Right lobe of liver (tissue), 6 donors: ENCODE measurements at places on chromosomes 6 and 20. TPM values are rescaled to one million over a fixed set of nuclear protein-coding genes. Genes with fewer than 3 reads are reported as not detected.

GRCh38 chr20:40617594-40617993 is 71.4 kb downstream of the MAFB start:
- no peak for DNase-seq

DNA sequence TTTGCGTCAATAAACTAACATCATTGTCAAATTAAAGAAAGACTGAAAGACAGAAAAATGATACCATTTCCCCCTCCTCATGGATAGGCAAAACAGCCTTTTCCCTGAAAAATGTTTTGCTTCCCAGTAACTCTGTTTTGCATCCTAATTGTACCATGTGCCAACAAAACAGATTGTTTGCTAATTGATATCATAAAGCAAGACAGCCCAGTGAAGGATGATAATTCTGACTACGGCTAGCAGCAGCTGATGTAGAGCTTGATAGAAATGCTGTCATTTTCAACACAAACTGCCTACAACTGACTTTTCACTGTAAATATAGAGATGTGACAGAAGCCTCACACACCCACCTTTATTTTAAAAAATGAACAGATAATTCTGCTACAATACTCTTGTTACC is 1061.6 kb downstream of the HACE1 start:
- no peak for DNase-seq

GRCh38 chr6:8940356-8940755 is 505.0 kb upstream of the SLC35B3 start:
- DNase-seq = no peak

DNA sequence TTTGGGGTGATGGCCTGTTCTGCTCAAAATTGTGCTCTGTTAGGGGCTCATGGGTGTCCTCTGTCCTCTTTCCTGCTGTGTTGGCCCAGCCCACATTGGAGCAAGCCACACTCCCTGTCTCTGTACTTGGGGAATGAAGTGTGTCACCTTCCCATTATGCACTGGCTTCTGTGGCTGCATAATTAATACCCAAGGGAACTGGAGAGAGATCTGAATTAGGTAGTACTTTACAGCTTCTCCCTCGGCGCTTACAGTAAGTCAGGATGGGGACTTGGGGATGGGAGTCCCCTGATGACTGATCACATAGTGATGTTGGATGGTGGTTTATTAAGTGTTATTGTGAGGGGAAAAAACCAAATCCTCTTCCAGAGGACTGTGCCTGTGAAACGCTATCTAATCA is 116.6 kb downstream of the FOXO3 start:
- no peak for DNase-seq

GRCh38 chr6:52176550-52176949 is 9.6 kb upstream of the IL17A start:
- DNase-seq = no peak

DNA sequence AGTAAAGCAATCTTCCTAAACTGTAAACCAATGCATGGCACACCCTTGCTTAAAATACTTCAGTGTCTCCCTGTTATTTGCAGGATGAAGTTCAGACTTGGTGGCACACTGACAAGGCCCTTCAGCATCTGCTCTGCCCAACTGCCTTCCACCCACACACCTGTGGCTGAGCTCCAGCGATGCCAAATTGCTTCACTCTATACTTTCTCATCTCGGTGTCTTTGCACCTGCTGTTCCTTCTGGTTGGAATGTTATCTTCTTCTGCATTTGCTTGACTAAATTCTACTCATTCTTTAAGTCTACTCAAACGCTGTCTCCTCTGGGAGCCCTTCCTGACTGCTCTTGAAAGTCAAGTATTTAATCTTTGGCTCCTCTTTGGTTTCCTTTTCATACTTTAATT is 100.1 kb upstream of the SUPT3H start:
- DNase-seq = no peak

CAPN11 gene
- total RNA-seq = not detected

DNA sequence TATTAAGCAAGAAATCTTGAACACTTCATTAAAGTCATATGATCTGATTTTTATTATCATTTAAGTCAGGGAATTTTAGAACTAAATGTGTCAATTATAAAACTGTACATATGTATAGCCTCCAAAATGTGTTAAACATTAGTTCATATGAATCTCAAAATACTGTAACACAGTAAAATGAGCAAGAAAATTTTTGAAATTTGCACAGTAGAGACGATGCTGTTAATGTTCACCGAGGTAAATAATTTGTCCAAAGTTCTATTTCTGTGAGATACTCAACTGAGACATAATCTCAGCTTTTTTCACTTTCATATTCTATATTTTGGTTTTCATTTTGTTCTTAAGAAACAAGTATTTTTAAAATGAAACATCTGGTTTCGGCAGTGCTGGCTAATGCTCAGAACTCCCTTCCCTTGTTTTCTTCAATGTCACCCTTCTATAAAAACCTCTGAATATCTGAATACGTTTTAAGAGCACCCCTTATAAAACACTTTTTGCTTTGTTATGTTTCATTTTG is 353.1 kb downstream of the LAMA2 start:
- no peak for DNase-seq

DNA sequence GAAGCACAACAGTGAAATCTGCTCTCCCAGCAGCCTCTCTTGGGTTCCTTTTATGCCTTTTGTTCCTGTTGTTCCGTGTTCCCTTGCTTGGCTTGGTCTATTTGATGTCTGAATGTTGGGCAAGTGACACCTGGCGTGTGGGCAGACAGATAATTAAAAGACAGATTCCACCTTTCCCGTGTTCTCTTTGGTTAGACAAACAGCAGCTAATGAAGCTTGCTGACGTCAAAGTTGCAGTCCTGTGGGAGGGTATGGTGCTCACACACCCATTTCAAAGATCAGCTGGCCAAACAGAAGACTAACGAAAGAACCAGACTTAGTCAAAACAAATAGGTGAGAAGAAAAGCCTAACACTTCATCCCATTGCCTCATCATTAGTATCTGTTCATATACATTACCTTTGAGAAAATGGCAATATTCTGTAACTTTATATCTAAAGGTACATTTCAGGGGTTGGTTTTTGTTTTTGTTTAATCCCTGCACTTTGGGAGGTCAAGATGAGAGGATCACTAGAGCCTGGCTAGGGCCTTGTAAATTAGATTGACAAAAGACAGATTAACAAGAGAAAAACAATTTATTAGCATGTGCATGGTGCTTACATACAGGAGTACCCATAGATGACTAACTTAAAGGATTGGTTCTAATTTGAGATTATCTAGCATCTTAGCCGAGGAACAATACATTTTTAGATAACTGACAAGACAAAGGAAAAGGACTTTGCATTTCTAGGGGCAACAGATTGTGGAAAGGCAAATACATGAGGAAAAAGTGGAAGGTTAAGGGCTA is 48.9 kb upstream of the TNFRSF21 start:
- DNase-seq = no peak

DNA sequence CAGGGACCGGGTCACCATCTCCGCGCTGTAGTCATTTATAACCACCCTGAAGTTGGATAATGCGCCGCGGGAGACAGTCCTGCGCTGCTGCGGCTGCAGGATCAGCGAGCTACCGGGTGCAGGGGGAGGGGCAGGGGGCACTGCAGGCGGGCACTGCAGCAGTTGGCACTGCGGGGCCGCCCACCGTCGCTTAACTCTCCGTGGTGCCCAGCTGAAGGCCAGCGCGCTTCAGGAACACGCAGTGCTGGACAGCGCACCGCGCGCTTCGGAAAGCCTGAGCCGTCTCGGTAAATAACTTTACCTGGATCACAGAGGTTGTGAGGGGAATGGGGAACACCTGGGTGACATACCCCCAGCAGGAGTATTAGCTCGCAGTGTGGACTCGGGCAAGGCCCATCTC is 12.4 kb upstream of the LRFN2 start:
- no peak for DNase-seq

DNA sequence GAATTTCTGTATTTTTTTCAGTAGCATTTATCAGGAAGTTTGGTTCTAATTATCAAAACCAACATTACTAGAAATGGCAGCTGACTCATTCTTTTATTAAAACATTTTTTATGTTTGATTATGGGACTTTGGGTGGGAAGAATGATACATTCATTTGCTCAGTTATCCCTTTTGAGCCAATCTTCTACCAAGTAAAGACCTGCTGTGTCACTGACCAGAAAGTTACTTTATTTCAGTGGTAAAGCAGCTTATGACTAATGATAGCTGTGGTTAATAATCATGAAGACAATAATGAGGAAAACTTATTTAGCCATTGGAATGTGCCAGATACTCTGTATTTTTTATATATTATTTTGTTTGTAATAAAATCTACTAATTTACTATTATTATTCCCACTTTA is 142.3 kb downstream of the FARS2 start:
- no peak for DNase-seq

FAM83B gene
- total RNA-seq = 0.09 TPM

MAP1LC3A gene
- total RNA-seq = 39.6 TPM

C6orf163 gene
- total RNA-seq = 1.4 TPM

GRCh38 chr6:111605100-111605751 is 452 bp downstream of the TRAF3IP2 start:
- DNase-seq = peak; percentile 67

DNA sequence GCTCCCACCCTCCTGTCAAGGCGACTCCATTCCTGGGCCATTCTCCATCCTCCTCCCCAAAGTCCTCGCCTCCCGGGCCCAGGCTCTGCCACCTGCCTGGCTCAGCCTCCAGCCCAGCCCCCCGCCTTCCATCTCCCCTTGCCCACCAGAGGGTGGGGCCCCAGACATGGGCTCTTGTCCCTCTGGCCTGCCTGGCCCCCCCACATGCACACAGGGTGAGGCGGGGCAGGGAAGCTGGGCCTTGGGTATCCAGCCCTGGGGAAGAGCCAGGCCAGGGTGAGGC is 95.2 kb downstream of the YTHDF1 start:
- DNase-seq = no peak

DNA sequence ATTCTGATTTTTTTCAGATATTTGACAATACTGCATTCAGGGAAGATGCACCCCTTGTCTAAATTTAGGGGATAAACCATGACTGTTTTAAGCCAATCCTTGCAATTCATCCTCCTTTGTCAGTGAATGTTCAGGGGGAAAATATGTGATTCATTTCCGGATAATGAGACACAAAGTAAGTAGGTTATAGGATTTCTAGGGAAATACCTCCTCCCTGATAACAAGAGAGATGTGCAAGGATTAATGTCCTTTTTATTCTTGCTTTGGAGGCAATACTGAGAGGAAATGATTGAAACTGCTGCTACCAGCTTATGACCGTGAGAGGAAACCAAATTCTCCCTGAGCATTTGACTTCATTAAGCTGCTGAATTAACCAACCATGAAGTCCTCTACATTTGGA is 161.3 kb upstream of the EYA4 start:
- no peak for DNase-seq

TMEM170B gene
- total RNA-seq = 3.9 TPM

COL19A1 gene
- total RNA-seq = 0.18 TPM

DNA sequence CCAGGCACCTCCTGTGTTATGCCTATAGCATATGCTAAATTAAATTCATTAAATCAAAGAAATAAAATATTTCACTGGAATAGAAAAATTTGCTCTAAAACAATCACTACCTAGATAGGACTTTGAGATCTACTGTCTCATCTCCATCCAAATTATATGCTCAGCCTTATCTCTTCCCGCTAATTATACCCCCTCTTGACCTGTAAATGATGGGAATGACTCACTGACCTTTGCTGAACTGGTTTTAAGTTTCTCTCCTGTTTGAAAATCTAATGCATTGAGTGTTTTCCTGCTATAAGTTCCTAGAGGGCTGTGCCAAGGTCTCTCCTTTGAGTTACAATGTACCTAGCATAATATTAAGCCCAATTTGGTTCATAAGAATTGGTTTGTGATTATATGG is 110.1 kb downstream of the BMP2 start:
- no peak for DNase-seq

- DNase-seq = no peak
These were observed 284.6 kb upstream of the ZFP64 start for GRCh38 chr20:52476074-52476750.

DNA sequence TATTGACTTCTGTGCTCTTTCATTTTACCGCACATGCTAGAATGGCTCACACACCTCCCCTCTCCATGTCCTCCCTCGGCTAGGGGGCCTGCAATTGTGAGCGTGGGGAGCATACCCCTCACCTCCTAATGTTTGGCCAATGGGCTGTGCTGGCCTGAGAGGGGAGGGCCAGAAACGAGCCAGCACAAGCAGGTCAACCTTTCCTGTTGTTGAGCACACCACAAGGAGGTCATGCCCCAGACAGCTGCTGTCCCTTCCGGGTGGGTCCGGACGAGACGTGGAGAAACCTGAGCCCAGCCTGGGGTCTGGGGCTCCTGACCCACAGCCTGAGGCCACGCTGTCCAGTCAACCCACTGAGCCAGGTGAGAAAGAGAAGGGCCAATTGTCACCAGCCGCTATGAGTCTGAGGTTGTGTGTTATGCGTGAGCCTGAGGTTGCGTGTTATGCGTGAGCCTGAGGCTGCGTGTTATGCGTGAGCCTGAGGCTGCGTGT is 77.4 kb downstream of the TTLL2 start:
- no peak for DNase-seq

GLO1 gene
- 65.0 TPM for total RNA-seq

GRCh38 chr6:31053873-31054272 is 43.6 kb downstream of the MUC22 start:
- DNase-seq = no peak

GRCh38 chr6:155830531-155830930 is 374.9 kb upstream of the NOX3 start:
- DNase-seq = no peak

GHRH gene
- total RNA-seq = not detected

B3GAT2 gene
- total RNA-seq = not detected

GRCh38 chr6:53426667-53427270 is 78.0 kb upstream of the ELOVL5 start:
- DNase-seq = no peak

DNA sequence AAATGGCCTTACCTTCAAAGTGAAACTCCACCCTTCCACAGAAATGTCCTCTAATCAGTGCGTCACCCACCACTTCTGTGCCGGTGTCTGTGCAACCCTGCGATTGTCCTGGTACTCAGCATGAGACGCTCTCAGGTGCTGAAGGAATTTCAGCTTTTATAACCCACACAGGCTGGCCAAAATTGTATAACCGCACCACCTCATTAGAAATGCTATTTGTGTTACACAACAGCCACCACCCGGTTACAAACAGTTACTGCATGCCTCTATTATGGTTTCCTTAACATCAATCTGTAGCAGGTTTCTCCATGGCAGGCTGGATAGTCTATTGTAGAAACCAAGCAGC is 51.5 kb downstream of the SLC23A2 start:
- no peak for DNase-seq

- no peak for DNase-seq
These were observed 376 bp downstream of the C20orf202 start for GRCh38 chr20:1203630-1204029.

- DNase-seq = no peak
These were observed 156.0 kb downstream of the RFPL4B start for GRCh38 chr6:112503091-112503596.

DNA sequence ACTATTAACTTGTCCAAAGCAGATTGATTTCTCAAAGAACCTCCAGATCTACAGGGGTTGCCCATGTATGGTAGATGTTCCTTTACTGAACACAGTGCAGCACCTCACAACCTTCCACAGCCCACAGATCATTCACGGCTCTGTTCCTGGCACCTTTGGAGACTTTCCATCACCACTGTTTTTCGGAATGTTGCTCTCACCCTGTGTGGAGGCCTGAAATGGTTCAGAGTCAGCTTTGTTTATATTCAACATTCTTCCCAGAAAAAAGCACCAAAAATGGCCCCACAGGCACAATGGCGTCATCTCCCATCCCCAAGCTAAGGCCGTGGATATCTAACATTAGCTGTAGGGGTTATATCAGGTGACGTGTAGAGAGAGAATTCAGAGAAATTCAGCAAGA is 74.7 kb downstream of the DHX35 start:
- no peak for DNase-seq
